Activated T-helper 1 cell treated with anti-CD3 and anti-CD28 coated beads, Interleukin-12 subunit alpha, Interleukin-12 subunit beta, Interleukin-2, Interleukin-4 antibody, amounts not matched to agents 30 ng/mL and 10 ng/mL and 1 ng/mL, durations not matched to agents 14 hours and 24 hours and 36 hours (primary cell): ENCODE measurements at places on chromosomes 1 and 21. TPM values are rescaled to one million over a fixed set of nuclear protein-coding genes. Genes with fewer than 3 reads are reported as not detected.

DNA sequence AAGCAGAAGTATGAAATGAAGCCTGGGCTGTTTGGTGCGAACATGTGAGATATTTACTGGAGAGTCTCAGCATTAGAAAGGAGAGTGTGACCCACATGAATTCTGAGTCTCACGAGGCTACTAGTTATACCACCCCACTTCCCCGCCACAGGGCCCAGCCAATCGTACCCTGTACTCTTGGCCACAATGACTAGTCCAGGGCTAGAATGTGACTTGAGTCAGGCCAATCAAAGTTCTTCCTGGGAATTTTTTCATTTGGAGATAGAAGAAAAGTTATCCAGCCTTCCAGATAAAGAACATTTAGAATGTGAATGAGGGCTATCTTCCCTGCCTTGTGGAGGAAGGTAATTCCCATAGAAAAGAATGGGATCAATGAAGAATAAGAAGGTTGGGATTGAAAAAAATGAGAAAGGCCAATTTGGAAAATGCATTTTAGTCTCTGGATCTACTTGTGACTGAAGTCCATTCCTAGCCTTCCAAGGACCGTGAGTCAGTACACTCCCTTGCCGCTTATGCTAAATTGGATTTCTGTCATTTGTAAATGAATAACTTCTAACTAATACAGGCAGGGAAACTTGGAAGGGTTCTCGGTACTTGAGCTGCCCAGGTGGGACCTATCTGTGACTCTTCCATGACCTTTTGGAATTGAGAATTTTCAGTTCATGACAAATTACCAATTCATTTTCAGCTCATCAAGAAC is 12.3 kb upstream of the RIMKLA start:
- DNase-seq: no peak

DNA sequence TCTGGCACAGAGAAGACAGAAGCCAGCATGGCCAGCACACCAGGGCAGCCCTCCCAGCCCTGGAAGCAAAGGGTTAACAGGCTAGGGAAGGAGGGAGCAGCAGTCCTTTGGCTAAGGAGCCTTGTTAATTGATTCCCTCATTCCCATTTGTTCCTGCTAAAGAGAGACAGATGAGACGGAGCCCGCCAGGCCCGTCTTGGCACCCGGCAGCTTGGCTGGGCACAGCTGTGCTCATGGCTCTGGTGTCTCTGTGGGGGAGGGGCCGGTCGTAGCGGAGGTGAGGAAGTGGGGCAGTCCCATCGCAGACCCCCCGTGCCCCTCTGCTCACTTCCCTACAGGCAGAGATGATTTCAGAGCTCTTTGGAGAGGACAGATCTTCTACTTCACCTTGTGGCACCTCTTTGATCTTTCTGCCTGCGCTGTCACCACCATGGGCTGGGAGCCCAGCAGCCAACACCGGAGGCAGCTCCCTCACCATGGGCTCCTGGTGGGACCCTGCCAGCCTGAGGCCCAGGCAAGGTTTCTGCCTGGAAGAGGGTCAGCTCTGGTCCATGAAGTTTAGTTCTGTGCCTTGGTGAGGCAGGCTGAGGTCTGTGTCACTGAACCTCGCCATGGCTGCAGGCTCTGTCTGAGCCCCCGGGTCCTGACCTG is 38.0 kb downstream of the FOXO6 start:
- DNase-seq: no peak

GRCh38 chr1:24277420-24278169 is 41.6 kb upstream of the GRHL3 start:
- no peak for DNase-seq

DNA sequence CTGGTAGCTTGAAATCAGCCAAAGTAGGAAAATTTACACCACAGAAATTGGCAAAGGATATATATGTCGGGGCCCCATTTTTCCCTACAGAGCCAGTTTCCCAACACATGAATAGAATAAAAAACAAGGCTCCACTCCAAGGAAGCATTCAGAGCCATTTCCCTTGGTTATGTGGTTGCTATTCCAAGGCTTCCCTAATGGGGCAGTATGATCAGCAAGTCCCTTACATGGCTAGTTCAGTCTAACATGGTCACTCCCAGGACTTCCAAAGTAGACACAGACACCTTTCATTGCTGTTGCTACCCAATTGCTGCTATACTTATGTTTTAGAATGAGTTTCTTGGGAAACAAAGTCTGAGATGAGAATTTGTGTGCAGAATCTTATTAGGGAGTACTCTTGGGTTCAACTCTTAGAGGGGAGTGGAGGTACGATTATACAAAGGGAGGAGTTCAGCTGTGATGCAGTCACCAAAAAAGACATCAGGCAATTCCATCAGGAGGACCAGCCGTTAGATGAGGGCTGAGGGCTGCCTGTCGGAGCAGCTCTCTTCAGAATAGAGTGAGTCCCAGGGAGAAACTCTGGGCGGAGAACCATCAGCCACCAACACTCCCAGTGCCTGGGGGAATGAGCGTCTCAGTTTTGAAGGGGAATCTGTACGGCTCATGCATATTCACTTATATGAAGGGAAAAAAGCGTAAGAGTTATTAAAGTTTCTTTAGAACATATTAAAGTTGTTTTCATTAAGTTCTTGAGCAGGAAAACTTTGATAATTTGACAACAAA is 92.9 kb downstream of the C21orf91 start:
- DNase-seq: no peak

- DNase-seq: no peak
Observed at GRCh38 chr1:51686450-51686849, 69.6 kb downstream of the OSBPL9 start.

DNA sequence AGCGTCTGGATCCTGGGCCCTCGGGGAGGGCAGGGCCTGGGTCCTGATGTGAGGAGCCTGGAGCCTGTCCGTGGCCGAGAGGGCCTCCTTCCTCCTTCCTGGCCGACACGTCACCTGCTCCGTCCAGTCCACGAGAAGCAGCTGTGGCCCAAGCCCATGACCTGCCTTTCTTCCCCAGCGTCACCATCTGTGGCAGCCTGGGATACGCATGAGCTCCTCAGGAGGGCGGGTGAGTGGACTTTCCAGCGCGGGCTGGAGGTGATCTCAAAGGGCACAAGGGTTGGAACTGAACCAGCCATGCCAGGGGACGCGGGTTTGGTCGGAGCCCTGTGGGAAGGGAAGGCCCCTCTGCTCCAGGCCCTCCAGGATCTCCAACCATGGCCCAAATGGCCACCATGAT is 90.4 kb downstream of the DHRS3 start:
- no peak for DNase-seq

DNA sequence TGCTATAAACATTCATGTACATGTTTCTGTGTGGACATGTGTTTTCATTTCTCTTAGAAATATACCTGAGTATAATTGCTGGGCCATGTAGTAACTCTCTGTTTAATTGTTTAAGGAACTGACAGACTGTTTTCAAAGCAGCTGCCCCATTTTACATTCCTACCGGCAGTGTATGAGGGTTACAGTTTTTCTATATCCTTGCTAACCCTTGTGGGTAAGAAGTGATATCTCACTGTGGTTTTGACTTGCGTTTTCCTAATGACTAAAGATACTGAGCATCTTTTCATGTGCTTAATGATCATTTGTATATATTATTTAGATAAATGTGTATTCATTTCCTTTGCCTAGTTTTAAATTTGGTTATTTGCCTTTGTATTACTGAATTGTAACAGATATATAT is 81.7 kb downstream of the DNM3 start:
- no peak for DNase-seq

- no peak for DNase-seq
Observed at GRCh38 chr1:212118872-212119260, 83.3 kb downstream of the DTL start.

GRCh38 chr21:17393413-17393812 is 119.4 kb upstream of the CXADR start:
- DNase-seq: no peak

DNA sequence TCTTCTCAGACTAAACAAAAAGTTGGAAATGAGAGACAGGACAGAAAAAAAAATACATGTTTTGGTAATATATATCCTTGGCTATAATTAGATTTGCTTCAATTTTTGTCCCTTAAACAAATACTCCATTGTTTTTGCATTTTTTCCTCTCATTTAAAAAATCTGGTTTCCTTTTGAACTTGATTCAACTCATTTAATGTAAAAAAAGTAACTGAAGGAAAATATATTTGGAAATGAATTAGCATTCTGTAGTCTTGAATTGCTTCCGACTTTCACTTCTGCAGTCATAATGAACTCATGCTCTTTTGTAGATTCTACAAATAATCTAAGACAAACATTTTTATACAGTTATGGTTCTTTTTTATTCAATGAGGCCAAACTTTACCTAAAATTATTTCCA is 309.1 kb downstream of the HMCN1 start:
- no peak for DNase-seq

DNA sequence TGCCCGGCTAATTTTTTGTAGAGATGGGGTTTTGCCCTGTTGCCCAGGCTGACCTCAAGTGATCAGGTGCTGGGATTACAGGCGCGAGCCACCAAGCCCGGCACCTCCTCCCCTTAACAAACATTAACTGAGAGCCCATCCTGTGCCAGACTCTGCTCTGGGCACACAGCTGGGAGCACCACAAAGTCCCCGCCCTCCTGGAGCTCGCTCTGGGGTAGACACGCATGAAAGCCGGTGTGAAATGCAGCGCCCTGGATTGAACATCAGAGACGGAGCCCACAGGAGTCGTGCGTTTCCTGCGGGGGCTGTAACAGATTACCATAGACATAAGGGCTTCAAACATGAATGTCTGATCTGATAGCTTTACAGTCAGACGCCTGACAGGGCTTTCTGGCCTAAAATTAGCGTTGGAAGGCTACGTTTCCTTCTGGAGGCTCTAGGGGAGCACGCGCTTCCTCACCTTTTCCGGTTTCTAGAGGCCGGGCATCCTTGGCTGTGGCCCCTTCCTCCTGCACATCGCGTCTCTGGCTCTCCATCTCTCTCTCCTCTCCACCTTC is 14.3 kb downstream of the SLC27A3 start:
- no peak for DNase-seq

DNA sequence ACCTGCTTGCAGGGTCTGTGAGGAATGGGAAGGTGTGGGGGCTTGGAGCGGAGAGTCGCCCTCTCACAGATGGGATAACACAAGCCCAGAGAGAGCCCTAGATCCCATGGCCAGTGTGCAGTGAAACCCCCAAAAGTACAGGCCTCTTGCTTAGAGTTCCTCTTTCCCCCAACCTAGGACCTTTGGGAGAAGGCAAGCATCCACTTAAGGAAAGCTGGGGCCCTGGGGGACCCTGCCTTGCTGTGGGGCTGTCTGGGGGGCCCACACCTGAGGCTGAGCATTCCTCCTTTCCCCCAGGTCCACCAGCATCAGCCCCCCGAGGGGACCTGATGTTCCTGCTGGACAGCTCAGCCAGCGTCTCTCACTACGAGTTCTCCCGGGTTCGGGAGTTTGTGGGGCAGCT is 1.1 kb downstream of the VWA1 start:
- no peak for DNase-seq

DNA sequence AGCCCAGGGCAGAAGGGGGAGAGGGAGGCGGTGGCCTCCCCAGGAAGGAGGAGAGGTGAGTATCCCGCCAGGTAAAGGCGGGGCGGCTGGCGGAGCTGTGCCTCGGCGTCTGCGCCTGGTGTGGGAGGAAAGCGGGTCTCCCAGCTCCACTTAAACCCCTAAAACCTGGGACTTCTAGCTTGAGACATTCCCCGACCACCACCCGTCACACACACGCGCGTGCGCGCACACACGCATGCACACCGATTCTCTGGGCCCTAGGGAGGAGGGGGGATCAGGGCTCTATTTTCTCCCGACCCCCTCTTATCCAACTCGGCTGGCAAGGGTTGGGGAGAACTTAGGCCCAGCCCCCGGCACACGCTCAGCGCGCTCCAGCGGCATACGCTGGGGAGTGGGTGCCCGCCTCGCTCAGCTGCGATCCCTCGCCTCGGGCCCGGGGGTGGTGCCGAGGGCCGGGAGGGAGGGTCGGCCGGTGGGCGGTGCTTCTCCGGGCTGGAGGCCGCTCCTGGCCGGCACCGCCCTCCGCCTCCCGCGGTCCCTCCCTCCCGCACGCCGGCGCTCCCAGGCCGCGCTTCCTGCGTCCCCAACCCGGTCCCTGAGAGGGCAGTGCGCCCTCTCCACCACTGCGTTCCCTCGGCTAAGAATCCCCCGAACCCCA is at the start of gene TMEM51:
TMEM51 (plus strand) TSS at position 564 of the 658 bp plus-strand sequence. CDS start 61,341 bp downstream, outside the sequence.
- DNase-seq: no peak

PADI2 gene
- total RNA-seq: 0.07 TPM in 1 of 2 replicates, not detected in the other

CLCA4 gene
- total RNA-seq: not detected in 2 replicates

VWA1 gene
- 5.5 and 5.8 TPM in 2 replicates for total RNA-seq

CFHR1 gene
- total RNA-seq: not detected in 2 replicates

TGFB2 gene
- total RNA-seq: 0.07 TPM in 1 of 2 replicates, not detected in the other

CHRNB2 gene
- total RNA-seq: not detected in 2 replicates
